HuH-7 (cell line): ENCODE measurements at places on chromosomes 3 and 15.

DNA sequence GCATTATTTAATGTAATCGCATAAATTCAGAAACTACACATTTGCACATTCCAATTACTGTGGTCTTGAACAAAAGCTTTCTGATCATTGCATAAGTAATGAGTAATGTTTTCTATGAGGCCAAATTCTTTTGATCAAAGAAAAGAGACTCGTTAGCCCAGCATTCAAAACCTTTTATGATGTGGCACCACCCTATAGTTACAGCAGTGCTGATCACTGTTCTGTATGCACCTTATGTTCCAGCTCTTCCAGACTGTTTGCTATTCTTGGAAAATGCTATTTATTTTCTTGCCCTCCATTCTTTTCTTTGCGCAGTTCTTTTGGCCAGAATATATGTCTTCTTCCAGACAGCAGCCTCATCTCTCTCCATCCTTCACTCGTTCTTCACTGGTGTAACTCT lies 42.3 kb downstream of the MAP3K13 start:
- DNase-seq = no peak

GRCh38 chr3:28972921-28973320 lies 307.9 kb upstream of the RBMS3 start:
- DNase-seq = no peak

DNA sequence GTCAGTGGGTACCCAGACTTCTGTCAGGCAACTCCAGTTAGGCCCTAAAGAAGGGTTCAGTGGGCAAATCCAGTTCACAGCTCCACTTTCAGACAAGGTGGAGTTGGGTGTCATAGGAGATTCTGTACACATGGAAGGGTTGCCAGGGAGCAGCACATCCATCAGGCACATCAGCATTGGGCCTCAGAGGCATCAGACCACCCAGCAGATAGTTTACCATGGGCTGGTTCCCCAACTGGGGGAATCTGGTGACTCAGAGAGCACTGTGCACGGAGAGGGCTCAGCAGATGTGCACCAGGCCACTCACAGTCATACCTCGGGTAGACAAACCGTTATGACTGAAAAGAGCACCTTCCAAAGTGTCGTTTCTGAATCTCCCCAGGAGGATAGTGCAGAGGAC lies 27.2 kb downstream of the SYNM start:
- DNase-seq = no peak

DNA sequence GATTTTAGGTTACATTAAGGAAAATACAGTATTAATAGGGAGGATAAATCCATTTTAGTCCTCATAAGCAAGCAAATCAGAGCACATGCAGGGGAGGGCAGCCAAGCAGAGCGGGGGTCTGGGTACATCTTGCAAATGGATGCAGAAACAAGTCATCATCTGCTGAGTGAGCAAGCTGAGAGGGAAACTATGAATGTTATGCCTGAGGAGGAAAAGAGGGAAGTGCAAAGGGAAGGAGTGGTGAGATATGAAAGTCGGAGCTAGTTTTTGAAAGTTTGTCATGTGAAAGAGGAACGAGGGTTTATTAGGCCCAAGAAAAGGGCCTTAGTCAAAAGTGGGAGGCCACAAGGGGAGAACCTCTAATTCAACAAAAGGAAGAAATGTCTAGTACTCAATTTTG lies 15.4 kb downstream of the PTX3 start:
- no peak for DNase-seq

DNA sequence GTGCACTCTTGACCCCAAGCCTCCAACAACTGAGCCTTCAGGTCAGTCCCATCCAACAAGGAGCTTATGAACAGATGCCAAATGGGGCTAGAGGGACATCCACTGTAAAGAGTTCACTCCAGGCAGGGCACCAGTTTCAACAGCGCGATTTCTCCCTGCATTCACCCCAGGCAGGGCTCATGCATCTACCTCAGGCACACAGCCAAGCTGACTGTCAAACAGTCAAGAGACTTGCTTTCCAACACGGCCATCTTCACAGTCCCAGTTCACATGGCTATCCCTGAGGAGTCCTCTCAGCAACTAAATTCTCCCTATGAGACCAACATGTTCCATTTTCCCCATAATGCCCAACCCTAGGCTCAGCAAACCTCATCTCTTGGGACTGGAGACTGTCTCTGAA lies 17.7 kb downstream of the SLC25A20 start:
- no peak for DNase-seq

- no peak for DNase-seq
Measured at GRCh38 chr15:75947092-75947491, 43.4 kb downstream of the FBXO22 start.

GRCh38 chr3:155367506-155367905 lies 74.0 kb upstream of the STRIT1 start:
- no peak for DNase-seq

DNA sequence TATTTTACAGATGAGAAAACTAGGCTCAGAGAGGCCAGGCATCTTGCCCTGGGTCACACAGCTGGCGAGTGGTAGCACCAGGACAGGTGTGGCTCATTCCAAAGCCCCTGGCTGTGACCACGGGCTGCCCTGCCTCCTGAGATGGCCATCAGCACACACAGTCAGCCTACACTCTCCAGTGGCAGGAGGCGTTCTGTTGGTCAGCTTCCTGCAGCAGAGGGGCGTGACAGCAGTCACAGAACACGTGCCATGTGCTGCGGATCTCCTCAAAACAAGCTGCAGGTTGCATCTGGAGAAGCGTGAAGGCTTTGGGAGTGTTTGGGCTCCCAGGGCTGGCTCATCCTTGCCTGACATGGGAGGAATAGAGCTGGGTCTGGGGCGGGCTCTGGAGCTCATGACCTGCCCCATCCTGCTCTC lies 43.5 kb upstream of the MAGEF1 start:
- no peak for DNase-seq

DNA sequence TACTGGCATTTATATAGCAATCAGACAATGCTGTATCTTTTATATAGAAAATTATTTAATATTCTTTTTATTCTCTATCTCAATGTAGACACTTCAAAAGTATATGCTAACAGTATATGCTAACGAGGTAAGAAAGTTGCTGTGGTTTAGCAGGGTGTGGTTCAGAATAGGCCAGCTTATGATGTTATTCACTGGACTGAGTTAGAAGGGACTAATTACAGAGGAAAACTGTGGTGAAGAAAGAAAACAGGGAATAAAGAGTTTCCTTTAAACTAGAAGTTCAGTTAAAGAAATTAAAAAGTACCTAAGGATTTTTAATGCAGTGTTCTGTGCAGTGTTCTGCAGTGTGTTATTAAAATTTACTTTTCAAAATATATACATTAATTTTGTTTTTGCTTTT lies 59.4 kb downstream of the MYO9A start:
- DNase-seq = no peak

DNA sequence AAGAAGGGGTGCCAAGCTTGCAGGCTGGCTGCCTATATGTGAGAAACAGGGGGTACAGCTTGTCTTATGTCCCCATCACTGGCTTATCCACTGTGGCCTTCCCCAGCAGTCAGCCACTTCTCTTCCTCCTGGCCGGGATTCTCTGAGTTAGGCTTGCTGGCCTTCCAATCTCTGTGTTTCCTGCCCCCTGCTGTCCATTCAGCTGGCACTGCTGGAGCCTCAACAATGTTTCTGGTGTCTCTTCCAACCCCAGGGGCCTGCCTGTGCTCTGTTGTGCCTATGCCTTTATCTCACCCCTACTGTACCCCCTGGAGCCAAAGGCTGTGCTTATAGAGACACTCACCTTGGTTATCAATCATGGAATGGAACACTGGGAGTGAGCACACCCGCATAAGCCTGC lies 36.5 kb downstream of the ANAPC13 start:
- peak; percentile 57 for DNase-seq

DNA sequence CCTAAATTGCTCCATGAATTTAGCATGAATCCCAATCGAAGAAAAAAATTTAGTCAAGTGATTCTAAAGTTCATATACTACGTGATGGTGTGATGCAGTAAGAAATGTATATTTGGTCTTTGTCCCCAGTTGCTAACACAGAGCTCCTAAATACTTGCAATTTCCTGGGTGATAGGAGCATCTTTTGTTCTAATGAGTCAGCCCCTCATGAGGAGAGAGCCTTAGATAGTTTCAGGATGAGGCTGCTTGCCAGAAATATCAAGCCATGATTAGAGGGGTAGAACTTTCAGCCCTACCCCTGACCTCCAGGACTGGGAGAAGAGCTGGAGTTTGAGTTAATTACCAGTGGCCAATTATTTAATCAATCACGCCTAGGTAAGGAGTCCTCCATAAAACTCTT lies 170.2 kb downstream of the PDE8A start:
- DNase-seq = no peak

- no peak for DNase-seq
Measured at GRCh38 chr3:46429250-46429649, 22.2 kb downstream of the CCRL2 start.

DNA sequence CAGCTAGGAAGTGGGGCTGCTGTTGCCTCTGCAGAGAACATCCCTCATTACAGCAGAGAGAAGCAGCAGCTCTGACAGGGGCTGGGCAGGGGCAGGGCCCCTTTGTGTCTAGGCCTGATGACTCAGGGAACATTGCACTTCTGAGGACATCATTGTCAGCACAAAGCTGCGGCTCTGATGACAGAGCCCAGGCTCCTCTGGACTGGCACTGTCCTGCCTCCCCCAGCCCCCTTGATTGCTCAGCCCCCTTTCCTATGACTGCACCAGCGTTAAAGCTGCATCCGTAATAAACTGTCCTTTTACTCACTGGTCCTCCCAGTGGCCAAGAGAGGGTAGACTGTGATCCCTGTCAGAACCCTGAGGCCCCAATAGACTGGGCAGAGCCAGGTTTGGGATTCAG lies 18.3 kb downstream of the TRH start:
- DNase-seq = peak; percentile 68

DNA sequence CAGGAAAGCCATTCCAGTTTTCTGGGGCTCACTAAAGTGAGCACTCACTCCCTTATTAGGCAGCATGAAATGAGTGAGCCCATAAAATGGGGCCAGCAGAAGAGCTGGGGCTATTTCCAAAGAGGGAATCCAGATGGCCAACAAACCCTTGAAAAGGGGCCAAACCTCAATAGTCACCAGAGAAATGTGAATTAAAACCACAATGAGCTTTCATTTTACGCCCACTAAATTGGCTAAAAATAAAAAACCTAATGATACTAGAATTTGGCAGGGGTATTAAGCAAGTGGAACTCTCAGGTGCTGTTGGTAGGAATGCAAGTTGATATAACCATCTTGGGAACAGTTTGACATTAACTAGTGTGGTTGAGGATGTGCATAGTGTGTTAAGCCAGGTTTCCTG lies 42.1 kb upstream of the RAF1 start:
- DNase-seq = no peak

GRCh38 chr3:171157286-171157685 lies 130.8 kb upstream of the SLC2A2 start:
- DNase-seq = no peak

DNA sequence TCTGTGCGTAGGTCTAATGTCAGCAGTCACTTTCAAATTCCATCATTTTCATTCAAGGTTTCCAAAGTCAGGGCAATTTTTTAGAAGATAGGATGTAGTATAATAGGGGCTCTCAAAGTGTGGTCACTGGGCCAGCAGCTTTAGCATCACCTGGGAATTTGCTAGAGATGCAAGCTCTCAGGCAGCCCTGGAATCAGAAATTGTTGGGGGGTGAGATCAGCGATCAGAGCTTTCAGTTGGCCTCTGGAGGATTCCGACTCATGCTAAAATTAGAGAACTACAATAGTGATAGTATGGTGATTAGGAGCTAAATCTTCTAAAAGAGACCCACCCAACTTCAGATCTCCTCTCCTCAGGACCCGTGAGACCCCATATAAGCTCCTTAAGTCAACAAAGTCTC lies 2.4 kb upstream of the FRMD4B start:
- no peak for DNase-seq

DNA sequence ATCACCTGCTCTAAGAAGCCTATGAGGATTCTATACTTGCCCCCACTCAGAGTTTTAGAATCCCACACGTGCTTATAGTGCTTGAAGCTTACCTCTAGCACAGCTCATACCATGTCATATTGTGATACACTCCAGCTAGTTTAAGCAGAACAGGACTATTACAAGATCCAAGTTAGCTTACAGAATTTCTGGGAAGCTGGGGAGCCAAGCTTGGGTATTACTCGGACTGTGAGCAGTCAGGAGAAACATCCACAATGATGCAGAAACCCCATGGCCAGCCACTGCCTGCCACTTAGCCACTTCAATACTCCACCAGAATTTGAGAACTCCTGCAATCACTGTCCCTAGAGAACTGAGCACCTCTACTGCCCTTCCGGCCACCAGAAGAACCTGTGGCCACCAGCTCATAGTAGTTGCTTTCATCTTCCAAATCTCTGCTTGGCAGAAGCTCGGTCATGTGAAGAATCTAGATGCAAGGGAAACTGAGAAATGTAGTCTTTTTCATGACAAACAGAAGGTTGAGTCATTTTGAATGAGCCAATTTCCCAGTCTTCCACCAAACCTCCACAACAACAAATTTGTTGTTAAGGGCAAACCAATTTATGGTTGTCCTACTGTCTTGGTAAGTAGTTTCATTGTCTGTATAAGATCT lies 27.7 kb upstream of the SSR3 start:
- DNase-seq = no peak

GRCh38 chr3:37546876-37547275 lies 314.8 kb upstream of the CTDSPL start:
- DNase-seq = peak; percentile 38
